GM12864 (cell line): ENCODE measurements at places on chromosomes 13 and 19.

GRCh38 chr13:51397262-51397941, 55.4 kb downstream of the INTS6 start:
- DNase-seq = no peak

GRCh38 chr13:99371956-99372355, 64.8 kb upstream of the GPR183 start:
- DNase-seq = no peak

DNA sequence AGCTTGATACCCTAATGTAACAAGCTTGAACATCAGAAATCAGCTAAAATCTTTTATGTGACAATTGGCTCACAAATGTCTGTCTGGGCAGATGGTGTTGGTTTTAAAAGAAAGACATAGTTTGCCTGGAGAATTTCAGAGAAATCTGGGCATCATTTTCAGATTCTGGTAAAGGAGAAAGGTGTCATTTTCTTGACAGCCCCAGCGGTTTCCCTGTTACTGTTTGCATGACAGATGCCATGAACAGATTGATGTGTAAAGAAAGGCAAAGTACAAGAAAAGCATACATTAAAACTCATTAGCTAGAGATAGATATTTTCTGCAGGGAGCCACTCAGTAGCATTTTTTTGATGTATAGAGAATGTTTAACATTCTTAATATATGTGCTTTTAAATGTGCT, 987.9 kb downstream of the OLFM4 start:
- DNase-seq = no peak

DNA sequence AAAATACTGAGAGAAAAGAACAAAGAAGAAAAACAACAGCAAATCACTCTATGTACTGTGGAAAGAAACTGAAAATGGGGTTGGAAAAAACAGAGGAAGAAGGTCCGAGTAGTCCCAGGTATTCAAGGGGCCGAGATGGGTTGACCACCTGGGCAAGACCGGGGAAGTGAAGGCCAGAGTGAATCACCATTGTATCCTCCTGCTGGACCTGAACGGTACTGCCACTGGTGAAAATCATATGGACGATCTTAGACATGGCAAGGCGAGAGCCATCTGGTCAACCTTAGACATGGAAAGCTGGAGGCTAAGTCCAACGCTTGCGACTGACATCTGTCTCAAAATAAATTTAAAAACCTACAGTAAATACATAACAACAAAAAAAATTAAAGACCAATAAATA, 44.4 kb upstream of the ZNF91 start:
- DNase-seq = no peak

DNA sequence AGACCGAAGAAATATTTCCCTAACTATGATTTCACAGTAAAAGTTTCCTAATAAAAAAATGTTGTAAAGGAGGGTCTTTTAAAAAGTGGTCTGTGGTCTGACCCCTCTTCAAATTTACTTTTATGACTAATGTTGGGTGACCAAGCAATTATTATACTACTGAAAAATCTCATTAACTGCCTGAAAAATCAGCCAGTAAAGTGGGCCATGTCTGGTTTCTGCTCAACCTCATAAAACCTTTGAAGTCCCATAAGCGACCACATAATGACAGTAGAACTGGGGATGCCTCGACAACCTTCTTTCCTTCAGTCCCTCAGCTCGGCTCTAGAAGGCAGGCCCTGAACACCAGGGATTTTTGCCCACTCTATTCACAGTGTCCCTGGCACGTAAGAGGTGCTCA, 434.3 kb downstream of the EFNB2 start:
- DNase-seq = no peak

- DNase-seq = no peak
Measured at GRCh38 chr13:34805347-34805746, 136.7 kb upstream of the NBEA start.

- no peak for DNase-seq
Measured at GRCh38 chr19:6260912-6261650, 18.7 kb downstream of the MLLT1 start.

GRCh38 chr13:80224468-80224867, 116.5 kb downstream of the SPRY2 start:
- DNase-seq = no peak

- no peak for DNase-seq
Measured at GRCh38 chr13:73231471-73231870, 172.7 kb downstream of the KLF5 start.
